ENCODE measurements at places on chromosomes 3 and 15.

DNA sequence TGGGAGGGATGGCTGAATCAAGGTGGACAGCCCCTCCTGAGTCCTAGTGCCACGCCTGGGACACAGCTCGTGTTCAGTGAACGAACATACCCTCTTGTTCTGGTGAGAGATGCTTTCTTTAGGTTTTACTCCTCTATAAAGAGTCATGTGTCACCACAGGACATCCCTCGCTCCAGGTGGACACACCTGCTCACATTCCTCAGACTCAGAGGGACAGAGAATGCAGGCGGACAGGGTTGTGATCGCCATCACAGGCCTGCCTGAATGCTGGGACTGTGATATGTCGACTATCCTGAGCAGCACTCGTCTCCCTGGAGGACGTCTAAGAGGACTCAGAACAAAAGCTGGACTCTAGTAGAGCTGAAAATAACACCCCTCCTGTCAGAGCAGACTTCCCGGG lies 96.4 kb upstream of the SNRPA1 start:
- no peak for DNase-seq

DNA sequence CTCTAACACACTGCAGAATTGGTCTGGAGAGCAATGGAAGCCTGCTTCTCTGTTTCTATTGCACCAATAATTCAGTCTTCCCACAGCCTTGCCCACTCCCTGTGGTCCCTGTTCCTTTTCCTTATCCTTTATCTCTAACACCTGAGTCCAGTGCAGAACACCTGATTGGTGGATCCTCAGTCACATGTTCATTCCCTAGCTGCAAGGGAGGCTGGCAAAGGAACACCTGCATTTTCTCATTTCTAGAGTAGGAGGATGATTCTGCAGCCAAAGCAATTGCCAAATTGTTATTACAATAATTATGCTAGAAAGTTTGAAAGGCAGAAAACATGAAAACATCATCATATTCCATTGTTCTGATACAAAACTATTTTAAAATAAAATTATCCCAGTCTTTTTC lies 83.8 kb upstream of the SAMMSON start:
- DNase-seq: no peak

- DNase-seq: no peak
Observed at GRCh38 chr3:79015854-79016253, 751.9 kb downstream of the ROBO1 start.

DNA sequence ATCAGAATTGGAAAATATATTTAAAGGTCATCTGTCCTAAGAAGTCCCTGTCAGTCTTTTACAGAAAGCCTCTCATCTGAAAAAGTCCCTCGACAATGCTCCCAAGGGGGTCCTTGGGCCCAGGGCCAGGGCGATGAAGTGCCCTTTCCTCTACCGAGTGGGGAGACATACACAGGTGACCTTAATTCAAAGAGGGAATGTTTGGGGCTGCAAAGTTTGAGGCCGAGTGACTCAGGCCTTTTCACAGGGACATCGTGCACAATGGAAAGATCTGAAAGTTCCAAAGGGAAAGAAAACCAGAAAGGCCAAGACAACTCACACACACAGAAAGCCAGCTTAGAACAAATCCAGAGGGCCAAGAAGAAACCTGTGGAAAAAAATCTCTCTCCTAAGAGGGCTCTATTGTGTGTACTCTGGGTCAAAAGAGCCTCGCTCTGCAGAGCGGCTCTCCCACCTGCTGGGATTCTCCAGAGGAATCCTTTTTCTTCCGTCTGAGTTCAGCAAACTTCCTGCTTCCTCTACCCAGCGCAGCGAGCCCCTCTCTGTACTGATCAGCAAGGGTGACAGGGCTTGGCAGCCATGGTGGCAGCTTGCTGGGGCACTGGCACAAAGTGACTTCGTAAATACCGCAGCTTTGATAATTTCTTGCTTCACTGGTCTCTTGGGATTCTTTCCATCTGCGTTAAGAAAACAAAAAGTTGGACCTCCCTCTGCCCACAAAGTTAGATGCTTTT lies 259.1 kb downstream of the OPA1 start:
- no peak for DNase-seq

DNA sequence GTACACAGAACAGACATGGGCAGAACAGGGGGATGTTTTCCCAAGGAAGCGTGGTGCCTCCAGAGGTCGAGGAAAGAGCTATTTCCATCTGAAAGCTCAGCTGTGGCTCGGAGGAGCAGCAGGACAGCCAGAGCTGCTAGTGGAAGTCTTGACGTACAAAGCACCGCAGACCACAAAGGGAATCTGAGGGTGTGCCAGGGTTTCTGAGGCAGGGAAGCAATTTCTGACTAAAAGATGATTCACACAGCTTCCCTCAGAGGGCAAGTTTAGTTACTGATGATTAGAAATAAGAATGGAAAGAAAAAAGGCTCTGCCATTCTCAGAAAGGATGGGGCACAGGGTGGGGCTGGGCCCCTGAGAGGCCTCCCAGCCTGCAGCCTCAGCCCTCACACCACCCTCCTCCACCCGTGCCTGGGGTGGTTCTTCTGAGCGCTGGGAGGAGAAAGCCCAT lies 45.8 kb upstream of the SEC13 start:
- DNase-seq: no peak

DNA sequence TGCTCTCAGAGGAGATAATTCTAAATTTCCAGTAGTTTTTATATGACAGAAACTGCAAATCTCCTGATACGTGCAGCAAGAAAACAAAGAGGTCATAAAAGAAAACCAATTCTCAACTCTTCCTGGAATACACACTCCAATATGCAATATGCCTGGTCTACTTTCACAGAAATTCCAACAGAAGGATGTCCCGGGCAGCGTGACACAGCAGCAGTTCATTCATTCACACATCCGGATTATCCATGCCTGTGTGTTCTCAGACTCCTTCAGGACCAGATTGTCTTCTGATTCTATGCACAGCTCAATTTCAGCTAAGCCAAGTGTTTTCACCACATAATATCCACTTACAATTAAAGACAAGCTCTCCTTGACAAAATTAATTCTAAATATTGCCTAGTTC lies 64.3 kb downstream of the FBN1 start:
- no peak for DNase-seq

GRCh38 chr3:72003936-72004335 lies 219.0 kb upstream of the PROK2 start:
- DNase-seq: no peak

- no peak for DNase-seq
Observed at GRCh38 chr3:53498806-53499641, 4.6 kb downstream of the CACNA1D start.

DNA sequence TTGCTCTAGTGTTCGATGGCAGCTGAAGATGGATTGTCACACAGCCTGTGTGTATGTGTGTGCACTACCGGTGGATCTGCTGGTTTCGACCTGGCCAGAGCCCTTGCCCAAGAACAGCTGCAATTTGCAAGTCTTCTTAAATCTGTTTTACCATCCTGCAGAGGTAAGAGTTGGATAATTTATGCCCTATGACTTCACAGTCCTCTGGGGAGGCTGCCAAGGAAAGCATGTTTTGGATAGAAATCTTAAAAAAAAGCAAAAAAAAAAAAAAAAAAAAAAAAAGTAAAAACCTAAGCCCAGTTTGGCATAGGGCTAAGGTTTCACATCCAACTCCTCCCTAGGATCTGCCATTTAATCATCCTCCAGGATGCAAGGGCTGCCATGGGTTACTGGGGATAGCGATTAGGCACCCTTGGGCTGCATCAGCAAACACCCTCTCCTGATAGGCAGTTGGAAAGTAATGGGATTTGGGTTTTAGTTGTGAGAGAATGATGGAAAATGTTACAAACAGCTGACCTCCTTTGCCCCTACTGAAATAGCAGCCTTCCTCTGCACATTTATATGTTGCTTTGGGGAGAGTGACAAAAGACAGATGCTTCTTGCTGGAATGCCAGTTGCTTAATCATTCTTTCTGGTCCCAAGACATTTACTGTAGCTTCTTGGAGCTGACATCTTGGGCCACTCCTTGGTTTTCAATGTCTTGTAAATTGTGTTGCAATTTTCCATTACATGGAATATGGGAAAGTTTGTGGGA lies 35.4 kb downstream of the CD200R1L start:
- DNase-seq: no peak

GRCh38 chr3:3804560-3804959 lies 5.3 kb downstream of the LRRN1 start:
- DNase-seq: no peak

GRCh38 chr3:174202561-174202960 lies 656.6 kb upstream of the NAALADL2 start:
- no peak for DNase-seq

- DNase-seq: peak; percentile 75
Observed at GRCh38 chr15:101258238-101259144, 6.6 kb upstream of the CHSY1 start.

DNA sequence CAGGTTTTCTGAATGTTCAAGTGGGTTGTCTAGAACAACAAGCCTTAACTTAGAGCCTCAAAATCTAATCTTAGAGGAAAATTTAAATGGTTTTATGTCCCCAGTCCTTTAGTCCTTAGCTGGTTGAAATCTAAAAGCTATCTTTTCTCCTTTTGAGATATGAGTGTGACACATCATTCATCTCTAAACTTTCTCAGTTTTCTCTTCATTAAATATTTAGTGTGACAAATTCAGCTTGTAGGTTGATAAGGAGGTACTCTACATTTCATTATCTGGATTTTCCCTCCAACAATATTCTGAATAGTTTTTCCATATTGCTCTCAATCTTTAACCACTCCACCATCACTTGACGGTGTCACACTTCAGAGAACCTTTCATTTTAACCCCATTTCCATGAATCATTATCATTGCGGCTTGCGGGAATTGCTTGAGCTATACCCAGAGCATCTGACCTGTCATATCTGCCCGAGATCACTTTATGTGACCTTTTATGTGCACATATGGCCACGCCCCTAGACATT lies 16.1 kb upstream of the ATP8B4 start:
- no peak for DNase-seq

DNA sequence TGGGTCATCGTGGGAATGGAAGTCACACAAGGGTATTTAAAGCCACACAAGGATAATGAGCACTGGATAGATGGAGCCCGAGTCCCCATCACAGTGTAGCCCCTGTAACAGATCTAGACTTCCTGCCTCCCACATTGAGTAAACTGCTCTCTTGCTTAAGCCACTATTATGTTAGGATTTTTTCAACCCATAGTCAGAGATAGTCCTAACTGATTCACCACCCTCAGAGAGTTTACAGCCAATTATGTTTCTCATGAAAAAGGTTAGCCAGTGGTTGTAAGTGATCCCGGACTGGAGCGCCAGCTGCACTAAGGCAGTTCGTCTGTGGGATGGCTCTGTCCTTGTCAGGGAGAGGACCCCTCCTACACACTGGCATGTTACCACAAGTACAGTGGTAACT lies 77.0 kb downstream of the KLF13 start:
- no peak for DNase-seq

GRCh38 chr3:42183991-42184632 lies 81.9 kb downstream of the CCK start:
- no peak for DNase-seq

DNA sequence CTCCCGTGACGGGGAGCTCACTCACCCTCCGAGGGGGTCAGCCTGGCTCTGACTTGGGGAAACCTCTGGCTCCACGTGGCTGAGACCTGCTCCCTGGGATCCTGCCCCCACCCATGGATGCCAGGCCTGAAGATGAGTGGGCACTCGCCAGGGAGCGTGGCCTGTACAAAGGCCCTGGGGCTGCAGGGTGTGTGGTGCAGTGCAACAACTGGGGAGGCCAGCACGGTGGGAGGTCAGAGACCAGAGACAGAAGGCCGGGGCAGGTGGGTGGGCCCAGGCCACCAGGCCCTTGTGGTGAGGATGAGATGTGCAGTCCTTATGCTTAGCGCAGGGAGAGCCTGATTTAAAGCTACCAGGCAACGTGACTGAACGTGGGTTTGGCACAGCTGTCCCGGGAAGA lies 5.0 kb downstream of the DNAJB8 start:
- DNase-seq: no peak

DNA sequence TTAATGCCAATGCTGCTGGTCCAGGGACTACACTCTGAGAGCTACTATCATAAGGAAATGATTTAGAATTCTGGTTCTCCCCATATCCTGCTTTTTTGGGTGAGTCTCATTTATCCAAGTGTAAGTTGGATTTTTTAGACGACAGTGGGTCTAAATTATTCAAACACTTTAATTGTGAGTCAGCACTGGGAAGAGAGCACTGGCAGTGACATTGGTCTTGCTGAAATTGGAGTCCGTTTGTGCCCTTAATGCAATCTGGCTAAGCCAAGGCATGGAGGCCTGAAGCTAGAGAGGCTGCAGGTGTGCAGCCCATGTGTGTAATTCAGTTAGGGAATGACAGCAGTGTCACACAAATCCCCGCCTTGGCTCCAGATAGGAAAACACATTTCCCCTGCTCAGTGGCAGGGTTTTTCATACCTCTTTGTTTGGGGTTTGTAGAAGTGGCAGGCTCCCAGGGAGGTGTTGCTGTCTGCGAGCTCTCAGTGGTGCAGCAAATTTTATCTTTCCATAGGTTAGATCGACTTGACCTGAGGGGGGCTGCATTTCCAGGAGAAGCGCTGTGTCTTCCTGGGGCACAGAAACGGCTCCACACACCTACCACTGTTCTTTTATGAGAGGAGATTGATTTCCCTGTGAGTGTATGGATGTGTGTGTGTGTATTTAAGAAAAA lies 197.7 kb downstream of the CD47 start:
- DNase-seq: no peak

GRCh38 chr3:108305484-108306172 lies 9.3 kb downstream of the HHLA2 start:
- DNase-seq: no peak

- DNase-seq: no peak
Observed at GRCh38 chr3:24354230-24354629, 140.4 kb downstream of the THRB start.

DNA sequence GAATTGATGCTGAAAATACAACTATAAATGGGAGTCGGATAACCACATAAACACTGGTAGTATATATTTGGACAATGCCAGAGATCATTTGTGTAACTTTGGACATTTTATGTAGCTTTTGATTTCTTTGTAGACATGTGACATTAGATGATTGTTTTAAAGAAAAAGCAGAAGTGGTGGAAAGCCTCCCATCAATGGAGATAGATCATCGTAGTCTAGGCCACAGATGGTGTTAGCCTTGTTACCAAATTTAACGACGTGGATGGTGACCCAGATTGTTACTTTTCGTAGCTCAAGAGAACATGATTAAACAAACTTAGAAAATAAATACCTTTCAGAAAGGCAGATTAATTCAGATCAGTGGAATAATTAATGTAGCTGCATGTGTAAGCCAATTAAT lies 8.8 kb downstream of the CACNA1D start:
- DNase-seq: no peak

DNA sequence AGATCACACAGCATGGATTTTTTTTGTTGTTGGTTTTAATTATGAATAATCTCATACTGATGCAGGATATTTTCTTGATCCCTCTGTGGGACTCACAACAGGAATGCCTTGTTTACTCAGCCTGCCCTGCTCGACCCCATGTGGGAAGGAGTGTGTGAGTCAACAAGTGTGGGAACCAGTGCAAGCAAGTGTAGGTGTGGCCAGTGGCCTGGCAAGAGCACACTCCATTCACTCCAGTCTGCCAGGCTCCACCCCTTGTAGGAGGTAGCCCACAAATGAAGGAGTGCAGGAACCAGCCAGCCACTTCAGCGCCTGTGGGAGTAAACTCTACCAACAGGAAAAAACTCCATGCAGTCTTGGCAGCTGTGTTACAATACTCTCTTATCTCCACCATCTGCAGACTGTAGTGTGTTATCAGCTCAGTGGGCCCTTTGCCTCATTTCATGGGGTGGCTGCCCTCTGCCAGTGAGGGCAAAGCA lies 393.6 kb downstream of the OTOL1 start:
- no peak for DNase-seq

- no peak for DNase-seq
Observed at GRCh38 chr3:106126067-106126845, 257.4 kb upstream of the CBLB start.

All from KG1 (cell line).